NCI-H510A (cell line): ENCODE measurements at places on chromosomes 3 and 15.

GRCh38 chr3:128875556-128876120 lies 3.8 kb upstream of the ACAD9 start:
- DNase-seq: no peak

DNA sequence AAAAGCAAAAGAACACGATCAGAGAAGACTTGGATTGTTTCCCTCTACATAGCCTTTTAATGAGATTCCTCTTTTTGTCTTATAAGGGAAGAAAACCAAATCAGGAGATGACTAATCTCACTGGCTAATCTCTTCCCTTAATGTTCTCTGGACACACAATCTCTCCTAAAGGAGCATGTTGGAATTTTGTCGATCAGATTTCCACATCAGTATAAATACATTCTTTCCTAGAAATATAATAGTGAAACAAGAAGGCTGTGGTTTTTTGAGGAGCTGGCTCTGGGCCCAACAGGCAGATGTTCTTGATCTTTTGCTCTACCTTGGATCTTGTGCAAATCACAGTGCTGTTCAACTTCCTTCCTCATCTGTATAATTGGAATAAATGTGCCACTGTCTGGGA lies 94.0 kb downstream of the GTPBP8 start:
- no peak for DNase-seq

- no peak for DNase-seq
Observed at GRCh38 chr3:71207632-71208031, 375.9 kb downstream of the FOXP1 start.

DNA sequence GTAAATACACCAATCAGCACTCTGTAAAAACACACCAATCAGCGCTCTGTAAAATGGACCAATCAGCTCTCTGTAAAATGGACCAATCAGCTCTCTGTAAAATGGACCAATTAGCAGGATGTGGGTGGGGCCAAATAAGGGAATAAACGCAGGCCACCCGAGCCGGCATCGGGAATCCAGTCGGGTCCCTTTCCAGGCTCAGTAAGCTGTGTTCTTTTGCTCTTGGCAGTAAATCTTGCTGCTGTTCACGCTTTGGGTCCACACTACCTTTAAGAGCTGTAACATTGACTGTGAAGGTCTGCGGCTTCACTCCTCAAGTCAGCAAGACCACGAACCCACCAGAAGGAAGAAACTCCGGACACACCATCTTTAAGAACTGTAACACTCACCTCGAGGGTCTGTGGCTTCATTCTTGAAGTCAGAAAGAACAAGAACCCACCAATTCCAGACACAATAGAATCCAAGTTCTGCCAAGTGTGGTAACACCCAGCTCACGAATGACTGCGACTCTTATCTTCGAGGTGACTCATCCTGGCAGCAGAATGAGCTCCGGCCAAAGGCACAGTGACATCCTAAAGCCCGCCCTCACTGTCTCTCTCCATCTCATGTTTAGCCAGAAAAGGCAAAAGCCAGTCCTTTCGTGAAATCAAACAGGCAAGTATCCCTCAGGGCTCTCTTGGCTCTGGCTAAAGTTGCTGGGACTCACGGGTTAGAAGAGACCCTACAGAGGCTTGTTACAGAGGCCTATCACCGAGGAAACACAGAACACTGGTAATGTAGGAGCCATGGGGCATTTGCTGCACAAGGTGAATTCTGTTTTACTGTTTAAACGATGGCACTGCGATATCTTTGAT lies 155.2 kb downstream of the FAM43A start:
- no peak for DNase-seq

GRCh38 chr3:172030181-172030580 lies 9.2 kb upstream of the FNDC3B start:
- no peak for DNase-seq

DNA sequence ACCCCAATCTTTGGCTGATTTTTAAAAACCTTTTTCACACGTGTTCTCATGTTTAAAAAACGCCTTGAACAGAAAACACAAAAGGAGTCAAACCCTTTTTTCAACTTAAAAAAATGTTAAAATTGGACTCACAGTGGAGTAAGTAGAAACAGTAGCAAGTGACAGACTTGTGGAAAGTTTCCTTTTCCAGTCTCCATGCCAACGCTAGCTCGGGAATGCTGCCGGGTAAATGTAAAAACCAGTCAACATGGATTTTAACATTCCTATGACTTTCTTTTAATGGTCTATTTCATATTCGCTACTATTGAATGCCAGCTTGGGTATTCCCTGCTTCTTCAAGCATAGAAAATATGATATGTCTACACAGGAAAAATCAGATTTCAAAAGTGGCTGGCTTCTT lies 1.6 kb upstream of the PROK2 start:
- no peak for DNase-seq

DNA sequence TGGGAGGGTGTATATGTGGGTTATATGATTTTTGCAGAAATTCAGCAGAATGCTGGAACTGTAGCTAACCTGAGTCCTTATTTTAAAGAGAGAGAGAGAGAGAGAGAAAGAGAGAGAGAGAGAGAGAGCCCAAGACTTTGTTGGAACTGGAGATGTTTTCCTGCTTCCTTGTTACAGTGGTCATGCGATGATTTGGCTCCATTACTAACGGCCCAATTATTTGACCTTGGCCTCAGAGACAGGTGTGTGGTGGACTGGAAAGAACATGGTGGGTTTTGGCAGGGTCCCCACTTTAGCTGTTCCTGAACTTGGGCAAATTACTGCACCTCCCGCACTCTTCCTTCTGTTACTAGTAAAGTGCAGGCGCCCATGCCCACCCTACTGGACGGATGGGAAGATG lies 14.8 kb upstream of the ACSBG1 start:
- no peak for DNase-seq

DNA sequence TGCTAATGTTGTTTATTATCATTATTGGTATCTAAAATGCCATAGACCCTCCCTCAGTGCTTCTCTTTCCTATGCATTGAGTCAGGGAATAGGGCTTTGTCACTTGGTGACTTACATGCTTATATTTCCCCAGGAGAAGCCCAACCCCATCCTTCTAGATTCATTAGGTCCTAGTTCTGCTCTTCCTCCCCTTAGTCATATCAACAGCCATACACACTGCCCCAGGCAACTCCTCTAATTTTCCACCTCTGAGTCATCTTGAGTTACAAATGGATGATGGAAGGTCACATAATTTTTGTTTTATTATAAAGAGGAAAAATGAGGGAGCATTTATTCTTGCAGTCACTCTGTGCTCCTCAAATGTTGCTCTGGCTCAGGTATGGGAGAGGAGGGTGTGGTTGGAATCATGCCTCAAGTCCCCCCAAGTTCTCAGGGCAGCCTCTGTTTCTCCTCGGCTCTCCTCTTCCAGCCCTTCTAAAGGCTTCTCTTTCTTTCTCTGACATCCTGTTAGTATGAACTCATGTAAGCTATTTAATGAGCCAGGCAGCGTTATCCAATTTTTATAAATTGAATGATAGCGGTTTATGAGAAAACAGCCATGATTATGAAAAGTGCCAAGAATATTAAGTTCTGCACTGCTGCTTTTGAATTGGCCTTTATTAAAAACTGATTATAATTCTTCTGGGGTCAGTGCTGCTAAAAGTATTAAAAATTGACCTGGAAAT lies 45.6 kb upstream of the FSTL1 start:
- DNase-seq: no peak

DNA sequence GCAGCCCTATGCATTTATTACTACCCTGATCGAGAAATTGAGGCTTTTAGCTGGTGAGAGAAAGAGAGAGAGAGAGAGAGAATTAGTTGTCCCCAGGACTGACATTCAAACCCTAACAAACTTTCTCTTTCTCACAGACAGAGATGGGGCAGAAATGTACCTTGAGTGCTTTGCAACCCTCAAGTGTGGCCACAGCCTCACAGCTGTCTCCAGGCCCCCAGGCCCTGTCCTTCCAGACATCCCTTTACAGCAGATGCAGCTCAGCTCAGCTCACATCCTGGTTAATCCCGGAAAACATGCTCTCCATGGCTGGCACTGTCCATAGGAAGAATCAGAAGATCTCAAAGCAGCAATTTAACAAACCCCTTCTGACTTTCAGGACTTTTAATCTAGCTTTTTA lies 67.6 kb downstream of the DCLK3 start:
- DNase-seq: no peak

- DNase-seq: no peak
Observed at GRCh38 chr15:52667597-52667996, 11.6 kb downstream of the ATOSA start.
